NCI-H1417 (cell line): ENCODE measurements at places on chromosomes 3 and 15.

DNA sequence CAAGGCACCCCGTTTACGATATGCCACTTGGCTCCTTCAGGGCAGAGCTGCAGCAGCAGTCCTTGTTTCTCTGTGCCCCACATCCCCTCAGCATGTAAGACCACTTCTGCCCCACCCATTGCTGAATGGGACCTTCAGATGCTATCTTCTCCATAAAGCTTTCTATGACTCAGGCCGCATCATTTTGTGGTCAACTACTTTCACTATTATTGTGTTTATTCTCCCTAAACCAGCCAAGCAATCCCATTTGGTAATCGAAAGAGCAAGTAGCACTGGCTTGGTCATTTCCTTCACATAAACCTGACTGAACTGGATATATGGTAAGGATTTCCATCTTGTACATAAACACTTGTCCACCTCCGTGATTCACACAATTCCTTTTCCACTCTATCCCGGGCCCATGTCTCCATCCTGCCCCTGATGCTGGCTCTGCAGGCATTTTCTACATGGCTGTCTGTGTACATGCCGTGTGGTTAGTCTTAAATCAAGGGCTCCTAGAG lies 25.7 kb downstream of the LIPC start:
- no peak for DNase-seq

DNA sequence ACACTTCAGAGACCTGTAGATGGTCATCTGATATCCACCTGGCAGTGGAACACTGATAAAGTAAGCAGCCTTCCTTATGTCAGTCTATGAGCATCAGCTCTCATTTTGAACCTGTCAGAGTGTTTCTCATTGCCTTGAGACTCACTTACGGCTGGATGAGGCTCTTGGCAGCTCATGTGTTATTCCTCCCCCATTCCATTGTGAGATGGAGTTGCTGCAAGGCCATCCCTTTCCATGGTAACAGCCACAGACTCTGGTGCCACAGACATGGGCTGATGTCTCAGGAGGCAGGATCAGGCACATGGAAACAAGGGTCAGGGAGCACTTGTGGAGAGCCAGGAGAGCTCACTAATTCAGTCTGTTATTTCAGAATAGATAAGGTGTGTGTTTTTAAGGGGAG lies 11.9 kb downstream of the KCNAB1 start:
- no peak for DNase-seq

- no peak for DNase-seq
Observed at GRCh38 chr3:174442302-174442682, 416.8 kb upstream of the NAALADL2 start.

DNA sequence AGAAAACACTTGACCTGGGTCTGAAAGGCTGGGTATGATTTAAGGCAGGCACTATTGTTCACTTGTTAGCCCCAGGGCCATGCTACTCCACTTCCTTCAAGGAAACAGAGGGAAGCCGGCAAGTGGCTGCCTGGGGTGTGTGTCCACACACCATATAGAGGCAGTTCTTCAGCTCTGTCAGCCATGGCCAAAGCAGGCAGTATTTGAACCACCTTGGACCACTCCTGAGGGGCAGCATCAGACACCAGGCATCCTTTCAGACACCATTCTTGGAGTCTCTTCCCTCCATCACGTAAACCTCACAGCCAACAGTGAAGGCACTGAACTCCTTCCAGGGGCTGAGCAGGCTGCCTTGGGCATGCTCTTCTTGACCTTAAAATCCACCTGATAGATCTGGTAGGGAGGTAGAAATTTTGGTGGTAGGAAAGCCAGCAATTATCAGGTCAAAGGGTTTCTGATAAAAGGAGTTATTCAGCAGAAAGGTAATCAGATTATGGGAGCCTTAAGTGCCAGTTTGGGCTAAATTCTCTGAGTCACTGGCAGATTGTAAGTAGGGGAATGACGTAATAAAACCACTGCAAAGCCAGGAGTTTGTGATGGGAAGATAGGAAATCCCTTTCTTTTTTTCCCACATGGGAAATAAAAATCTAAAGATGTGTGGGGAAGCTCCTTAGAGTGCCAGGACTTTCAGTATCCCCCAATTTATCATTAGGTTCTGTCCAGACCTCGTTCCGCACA lies 20.2 kb downstream of the TGFBR2 start:
- no peak for DNase-seq

GRCh38 chr3:101195951-101196713 lies 124.2 kb downstream of the IMPG2 start:
- peak; percentile 11 for DNase-seq

DNA sequence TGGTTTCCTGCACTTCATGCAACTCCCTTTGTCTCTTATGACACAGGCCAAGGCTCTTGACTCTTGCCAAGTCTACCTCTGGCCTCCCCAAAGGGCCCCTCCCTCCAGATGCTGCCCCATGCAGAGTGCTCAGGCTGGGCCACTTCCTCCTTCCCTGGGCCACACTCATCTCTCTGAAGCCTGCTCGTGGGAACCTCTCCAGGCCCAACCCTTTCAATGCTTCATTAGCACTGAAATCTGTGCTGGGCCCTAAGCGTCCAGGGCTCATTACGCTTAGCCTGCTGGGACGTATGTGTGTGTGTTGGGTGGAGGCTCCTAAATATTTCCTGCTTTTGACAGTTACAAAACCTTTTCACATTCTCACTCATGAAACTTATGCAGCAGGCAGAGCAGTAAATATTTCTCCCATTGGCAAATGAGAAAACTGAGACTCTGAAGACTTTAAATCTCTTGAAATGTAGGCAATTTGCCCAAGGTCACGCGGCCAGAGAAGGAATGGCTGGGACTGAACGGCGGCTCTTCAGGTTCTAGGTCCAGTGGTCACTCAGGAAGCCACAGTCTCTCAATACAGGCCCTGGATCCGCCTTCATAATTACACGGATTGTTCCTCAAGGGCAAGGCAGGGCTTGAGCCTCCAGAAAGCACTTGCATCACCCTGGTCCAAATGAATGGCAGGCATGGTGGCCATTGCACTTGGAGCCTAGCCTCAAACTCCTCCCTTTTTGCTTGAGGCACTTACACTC lies 241.7 kb upstream of the HES1 start:
- DNase-seq, result no peak

- no peak for DNase-seq
Observed at GRCh38 chr3:179027326-179027900, 44.2 kb downstream of the ZMAT3 start.

- no peak for DNase-seq
Observed at GRCh38 chr3:62329971-62330370, 43.4 kb downstream of the FEZF2 start.

GRCh38 chr3:28244491-28244890 lies 3.1 kb downstream of the CMC1 start:
- DNase-seq, result no peak

- no peak for DNase-seq
Observed at GRCh38 chr15:41417418-41418195, 712 bp downstream of the RTF1 start.

DNA sequence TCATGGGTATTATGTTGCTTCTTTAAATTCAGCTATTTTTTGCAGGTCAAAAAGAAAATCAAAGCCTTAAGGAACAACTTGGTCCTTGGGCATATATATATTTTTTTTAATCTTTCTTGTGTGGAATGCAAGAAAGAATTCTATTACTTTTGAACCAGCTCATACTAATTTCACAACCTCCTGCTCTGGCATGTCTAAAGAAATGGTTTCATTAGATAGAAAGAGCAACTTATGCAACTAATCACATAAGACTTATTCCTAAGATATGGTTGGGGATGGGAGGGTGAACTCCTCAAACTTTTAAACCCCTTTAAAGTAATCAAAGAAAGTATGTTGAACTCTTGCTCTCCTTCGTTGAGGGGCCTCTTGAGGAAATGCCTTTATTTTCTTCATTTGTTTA lies 114.9 kb downstream of the GMNC start:
- DNase-seq, result no peak

GRCh38 chr3:24305795-24306467 lies 188.7 kb downstream of the THRB start:
- no peak for DNase-seq

DNA sequence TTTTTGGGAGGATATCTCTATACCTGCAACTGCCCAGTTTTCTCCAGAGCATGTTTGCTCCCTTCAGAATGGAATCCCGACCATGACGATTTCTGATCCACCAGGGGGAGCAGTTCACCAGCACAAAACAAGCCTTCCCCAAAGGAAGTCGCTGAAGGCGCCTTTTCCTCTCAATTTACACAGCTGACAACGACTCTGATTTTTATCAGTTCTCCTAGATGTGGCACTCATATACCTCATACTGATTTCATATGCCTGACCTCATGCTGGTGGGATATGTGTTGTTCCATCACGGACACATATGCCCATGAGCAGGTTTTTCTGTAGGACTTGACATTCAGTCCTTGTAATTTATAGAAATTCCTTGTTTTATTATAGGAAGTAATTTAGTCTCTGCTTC lies 1028.2 kb downstream of the MCTP2 start:
- DNase-seq, result peak; percentile 88

- no peak for DNase-seq
Observed at GRCh38 chr15:50248994-50249582, 16.4 kb downstream of the HDC start.

- DNase-seq, result no peak
Observed at GRCh38 chr15:28923726-28924280, 38.0 kb downstream of the APBA2 start.

DNA sequence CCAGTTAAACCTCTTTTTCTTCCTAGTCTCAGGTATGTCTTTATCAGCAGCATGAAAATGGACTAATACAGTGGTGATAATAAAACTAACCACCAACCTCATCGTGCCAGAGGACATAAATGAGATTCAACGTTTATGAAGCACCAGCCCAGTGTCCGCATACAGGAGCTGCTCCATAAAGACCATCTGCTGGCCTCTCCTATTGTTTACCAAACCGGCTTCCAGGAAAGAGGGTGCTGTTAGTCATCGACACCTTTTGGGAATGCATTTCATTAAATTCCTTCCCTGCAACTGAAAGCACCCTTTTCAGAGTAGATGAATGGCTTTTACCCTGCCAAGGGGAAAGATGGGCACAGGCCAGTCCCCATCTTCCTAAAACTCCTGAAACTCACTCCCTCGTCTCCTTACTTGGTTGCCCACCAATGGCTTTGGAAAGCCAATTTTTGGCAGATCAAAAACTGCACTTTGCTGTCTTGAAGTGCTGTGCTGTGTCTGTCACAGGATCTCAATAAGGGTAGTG lies 122.1 kb downstream of the AQP9 start:
- DNase-seq, result no peak

- no peak for DNase-seq
Observed at GRCh38 chr3:64799606-64800005, 111.8 kb upstream of the ADAMTS9 start.

DNA sequence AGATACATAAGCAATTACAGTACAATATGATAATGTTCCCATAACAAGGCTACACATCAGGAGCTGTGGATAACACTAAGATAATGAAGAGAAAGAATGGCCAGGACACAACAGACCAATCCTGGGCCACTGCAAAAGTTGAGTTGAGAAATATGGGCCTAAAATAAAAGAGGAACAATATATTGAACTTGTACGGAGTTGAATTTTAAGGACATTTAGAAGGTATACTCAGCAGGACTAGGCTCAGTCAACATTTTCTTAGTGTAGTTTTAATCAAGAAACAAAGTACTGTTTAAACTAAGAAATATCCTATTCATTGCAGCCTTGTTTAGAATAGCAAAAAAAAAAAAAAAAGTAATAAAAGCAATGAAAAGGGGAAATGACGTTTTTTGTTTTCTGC lies 24.3 kb downstream of the HERC1 start:
- DNase-seq, result no peak

GRCh38 chr3:185925353-185925752 lies 12.5 kb downstream of the TRA2B start:
- DNase-seq, result no peak

DNA sequence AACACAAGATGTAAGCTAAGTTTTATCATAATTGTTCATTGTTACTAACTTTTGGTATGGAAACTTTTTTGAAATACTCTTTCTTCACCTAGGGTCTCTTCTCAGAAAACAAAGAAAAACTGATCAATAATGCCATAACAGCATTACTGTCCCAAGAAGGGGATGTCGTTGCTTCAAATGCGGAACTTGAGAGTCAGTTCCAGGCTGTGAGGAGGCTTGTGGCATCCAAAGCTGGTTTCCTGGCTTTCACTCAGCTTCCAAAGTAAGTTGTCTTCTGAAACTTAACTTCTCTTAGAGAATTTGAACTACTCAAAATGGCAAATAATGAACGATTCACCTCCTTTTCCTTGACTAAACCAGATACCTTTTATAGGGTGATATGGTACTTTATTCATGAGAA lies 39.3 kb downstream of the DNAJC13 start:
- no peak for DNase-seq

DNA sequence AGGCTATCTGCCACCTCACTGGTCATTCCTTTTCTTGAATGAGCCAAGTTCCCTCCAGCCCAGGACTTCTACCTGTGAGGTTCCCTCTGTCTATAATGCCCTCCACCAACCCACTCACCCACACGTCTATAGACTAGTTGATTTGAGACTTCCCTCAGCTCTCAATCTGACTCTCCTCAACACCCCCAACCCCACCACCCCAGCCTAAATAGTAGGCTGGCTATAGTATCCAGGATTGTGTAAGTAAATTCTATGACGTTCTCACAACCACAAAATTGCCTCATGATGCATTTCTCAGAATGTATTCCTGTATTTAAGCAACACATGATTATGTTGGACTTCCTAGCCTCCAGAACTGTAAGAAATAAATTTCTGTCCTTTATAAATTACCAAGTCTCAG lies 2.2 kb downstream of the PLSCR1 start:
- no peak for DNase-seq

DNA sequence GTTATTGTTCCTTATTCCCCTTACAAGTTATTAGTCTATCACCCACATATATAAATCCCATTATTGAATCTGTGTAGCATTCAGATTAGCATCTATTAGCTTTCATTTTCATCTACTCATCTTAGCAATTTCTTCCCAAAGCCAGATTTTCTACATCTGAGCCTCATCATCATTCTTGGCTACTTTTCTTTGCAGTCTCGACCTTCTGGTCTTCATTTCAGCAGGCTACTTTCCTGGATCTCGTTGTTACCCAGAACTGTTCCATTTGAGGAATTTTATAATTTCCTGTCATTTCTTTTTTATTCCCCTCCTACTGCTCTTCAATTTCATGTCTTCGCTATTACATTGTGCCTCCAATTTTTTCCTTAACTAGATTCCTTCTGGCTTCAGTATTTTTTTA lies 51.8 kb downstream of the SPRED1 start:
- no peak for DNase-seq

GRCh38 chr3:98791341-98792325 lies 28.5 kb downstream of the ST3GAL6 start:
- no peak for DNase-seq

- no peak for DNase-seq
Observed at GRCh38 chr3:176359211-176359610, 838.1 kb downstream of the TBL1XR1 start.

GRCh38 chr15:60128000-60128376 lies 123.9 kb downstream of the FOXB1 start:
- no peak for DNase-seq

GRCh38 chr3:73449774-73450173 lies 175.0 kb downstream of the PDZRN3 start:
- DNase-seq, result no peak

DNA sequence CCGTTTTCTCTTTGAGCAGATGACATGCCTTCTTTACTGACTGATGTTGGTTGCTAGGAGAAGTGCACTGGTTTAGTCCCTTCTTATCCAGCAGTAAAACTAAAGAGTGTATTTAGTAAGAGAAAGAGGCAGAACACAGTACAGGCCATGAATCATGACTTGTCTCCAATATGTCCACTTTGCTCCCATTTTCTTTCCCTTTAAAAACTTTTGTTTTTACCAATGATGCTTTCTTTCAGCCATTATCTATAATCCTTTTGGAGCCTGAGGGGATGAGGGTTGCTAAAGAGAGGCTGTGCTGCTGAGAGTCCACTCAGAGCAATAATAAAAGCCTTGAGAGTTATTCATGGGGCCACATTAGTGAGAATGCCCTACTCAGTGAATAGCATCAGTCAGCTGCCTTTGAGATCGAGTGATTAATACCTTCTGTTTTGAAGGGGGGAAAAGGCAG lies 12.2 kb downstream of the ROBO2 start:
- DNase-seq, result no peak
